ENCODE measurements at places on chromosomes 1 and 21.

DNA sequence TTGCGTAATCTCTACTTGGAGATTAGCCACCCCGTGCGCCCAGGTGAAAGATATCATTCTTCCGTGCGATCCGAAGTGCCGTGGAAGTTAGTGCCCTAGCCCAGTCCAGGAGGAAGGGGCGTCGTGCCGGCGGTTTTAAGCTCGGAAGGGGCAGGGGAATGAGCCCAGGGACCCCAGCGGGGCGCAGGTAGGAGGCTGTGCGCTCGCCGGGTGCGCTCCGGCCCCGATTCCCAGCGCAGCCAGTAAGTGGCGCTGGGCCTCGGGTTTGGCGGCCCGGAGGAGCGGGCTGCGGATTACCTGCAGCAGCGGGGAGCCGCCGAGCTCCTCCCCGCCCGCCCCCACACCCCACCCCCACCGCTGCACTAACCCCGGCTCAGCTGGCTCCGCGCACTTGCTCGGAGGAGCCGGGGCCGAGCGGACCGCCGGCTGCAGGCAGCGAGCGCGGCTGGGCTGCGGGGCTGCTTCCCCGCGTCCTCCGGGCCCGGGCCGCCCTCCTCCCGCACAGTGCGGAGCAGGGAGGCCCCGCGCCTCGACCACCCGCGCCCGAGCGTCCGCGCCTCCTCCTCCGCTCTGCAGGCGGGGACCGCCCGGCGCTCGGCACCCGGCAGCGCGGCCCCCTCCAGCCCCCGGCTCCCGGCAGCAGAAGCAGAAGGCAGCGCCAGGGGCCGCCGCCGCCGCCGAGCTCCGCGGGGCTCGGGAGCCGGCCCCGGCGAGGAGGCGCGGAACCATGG, at the start of gene RYR2:
RYR2 (plus strand) TSS at position 390 of the 731 bp plus-strand sequence; CDS start at position 728, 338 bp downstream.
- DNase-seq = peak; percentile 62

- DNase-seq = no peak
These were observed 31.1 kb upstream of the MTF1 start for GRCh38 chr1:37890378-37891014.

DNA sequence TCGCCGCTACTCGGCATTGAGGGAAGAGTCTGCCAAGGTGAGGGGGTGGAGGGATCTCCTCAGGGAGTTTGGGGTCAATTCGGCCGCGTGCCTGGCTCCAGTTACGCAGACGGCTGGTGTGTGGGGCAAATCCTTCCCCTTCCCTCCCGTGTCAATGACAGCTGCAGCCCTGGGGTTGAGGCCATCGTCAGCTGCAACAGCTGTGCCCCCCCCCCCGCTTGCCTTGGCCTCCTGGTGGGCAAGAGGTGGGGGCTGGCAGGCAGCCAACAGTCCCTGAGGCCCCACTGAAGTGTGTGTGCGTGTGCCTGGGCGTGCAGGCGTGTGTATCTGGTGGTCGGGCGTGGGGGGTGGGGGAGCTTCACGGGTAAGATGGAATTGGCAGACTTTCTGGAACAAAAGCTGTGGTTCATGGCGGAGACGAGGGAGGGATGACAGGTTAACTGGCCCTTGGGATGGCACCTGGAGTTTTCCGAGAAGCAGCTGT, 25.6 kb downstream of the PPFIA4 start:
- DNase-seq = peak; percentile 88

- no peak for DNase-seq
These were observed 376.3 kb upstream of the CAMK1G start for GRCh38 chr1:209207126-209207700.

DNA sequence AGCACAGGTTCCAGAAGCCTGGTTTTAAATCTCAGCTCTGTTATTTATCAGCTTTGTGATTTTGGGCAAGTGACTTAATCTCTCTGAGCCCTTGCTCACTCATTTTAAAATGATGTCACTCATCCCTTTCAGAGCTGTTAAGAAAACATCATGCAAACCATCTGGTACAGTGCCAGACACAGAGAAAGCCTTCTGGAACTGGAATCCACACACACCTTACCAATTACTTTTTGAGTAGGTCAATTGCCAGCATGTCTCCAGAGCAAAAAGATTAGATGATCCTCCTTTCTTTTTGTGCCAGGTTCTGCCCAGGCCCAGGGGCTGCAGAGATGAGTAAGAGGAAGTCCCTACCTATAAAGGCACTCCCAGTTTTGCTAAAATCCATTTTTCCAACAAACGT, 61.3 kb downstream of the ROR1 start:
- peak; percentile 30 for DNase-seq

DNA sequence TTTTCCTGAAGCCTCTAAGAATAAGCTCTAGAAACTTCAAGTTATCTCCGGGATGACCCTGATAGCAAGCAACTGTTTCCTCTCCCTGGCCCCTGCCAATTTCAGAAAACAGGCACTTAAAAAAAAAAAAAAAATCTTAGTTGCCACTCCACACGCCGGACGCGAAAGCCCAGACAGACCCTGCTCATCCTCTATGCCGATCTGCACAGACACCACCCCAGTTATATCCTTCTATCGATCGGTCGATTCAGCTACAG, 1.7 kb downstream of the ANP32E start:
- no peak for DNase-seq
